ENCODE measurements at places on chromosomes 4 and X.

DNA sequence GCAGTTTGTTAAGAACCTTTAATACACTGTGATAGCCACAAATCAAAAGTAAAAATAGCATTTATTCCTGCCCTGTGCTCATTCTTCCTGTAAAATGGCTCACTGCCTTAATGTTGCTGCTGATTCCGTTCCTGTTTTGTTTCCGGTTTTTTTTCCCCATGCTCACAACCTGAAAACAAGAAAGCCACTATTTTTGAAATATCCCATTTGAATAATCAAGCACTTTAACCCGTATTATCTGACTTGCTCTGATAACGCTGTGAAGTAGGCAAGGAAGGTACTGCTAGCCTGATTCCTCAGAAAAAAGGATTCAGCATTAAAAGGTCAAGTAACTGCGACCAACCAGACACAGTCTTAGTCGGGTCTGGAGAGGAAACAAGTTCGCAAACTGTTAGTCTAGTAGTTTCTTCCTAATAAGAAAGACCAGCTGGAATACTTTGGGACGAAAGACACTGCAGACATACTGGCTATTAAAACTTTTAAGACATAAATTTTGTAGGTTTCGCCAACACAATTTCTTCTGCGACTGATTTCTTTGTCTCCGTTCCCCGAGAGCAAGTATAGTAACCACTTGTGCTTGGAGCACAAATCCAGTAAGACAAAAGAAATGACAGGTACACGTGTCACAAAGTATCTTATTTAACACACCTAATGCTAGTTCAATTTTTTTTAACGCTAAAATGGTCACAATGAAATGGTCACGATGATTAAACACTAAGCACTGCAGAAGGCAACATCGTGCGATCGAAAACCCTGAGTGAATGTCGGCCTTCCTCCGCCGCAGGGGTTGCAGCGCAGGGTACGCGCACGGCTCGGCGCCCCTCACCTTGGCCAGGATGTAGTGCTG lies 802 bp downstream of the COX18 start:
- no peak for DNase-seq

DNA sequence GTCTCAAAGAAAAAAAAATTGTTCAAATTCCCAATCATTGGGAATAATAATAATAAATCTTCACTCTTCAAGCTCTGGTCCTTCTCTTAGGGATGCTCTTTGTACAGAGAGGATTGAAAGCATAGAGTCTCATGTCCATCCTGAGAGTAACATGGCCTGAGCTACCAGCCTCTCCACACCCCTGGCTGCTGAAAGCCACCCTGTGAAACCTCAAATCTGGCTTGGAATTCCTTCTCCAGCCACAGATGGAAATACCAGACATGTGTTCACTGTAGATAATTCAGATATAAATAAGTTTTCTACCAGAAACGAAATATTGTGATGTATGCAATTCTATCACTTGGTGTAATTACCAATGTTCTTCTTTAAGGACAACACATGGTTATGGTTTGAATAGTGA lies 140.6 kb downstream of the ARSF start:
- DNase-seq = no peak

DNA sequence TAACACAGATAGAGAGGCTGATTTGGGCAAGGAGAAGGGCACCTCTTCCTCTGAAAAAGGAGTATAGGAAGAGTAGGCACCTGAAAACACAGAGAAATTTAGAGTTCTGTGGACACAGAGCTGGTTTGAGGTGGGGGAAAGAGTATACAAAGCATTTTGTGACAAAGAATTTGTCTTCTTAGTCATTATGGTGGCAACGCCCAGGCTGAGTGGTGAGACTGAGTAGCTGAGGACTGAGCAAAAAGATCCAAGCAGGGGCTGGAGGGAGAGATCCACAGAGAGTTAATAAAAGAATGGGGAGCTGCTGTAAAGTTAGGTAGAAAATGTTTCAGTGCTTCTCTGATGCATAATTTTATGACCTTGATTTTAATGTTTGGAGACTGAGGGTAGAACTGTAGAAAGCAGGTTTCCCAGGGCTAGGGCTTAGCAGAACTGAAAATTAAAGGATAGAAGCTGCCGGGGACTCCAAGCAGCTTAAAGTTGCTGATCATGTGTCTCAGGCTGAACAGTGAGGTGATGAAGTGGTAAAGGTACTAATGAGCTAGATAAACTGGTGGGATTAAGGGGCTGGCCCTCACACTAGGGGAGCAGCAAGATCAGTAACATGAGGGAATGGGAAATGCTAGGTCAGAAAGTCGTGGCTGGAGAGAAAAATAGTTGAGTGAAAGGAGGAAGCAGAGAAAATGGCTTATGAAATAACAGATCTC lies 118.9 kb downstream of the CEP44 start:
- no peak for DNase-seq

GRCh38 chr4:26355392-26356052 lies 34.7 kb downstream of the RBPJ start:
- DNase-seq = no peak

- no peak for DNase-seq
Measured at GRCh38 chr4:52714597-52715254, 36.5 kb downstream of the ERVMER34-1 start.

- DNase-seq = peak; percentile 40
Measured at GRCh38 chr4:56681158-56681852, at the start of gene HOPX. Gene HOPX (minus strand): TSS chr4:56681296. CDS start chr4:56657816, 23,480 bp downstream.

- no peak for DNase-seq
Measured at GRCh38 chr4:4856071-4857000, 3.1 kb upstream of the MSX1 start.

DNA sequence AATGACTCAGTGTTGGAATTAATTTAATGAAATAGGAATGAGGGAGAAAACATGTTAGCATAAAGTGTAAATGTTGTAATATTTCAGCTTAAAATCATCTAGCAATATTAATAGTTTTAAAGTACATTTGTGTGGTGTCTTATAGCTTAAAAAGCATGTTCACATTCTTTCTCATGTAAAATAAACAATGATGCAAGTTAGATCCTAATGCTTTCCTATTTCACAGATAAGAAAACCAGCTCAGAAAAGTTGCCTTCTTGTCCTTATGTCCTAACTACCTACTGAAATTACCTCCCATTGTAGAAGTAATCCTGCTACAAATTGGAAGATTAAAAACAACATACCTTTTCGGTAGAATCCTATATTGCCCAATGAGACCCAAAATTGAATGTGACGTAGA lies 40.9 kb upstream of the PRDM8 start:
- no peak for DNase-seq

GRCh38 chr4:152591876-152592275 lies 56.0 kb upstream of the FBXW7 start:
- DNase-seq = no peak

- no peak for DNase-seq
Measured at GRCh38 chrX:6015423-6015822, 213.2 kb downstream of the NLGN4X start.

GRCh38 chr4:89411539-89412309 lies 104.1 kb upstream of the GPRIN3 start:
- no peak for DNase-seq

GRCh38 chr4:4836044-4836443 lies 23.4 kb upstream of the MSX1 start:
- DNase-seq = no peak

DNA sequence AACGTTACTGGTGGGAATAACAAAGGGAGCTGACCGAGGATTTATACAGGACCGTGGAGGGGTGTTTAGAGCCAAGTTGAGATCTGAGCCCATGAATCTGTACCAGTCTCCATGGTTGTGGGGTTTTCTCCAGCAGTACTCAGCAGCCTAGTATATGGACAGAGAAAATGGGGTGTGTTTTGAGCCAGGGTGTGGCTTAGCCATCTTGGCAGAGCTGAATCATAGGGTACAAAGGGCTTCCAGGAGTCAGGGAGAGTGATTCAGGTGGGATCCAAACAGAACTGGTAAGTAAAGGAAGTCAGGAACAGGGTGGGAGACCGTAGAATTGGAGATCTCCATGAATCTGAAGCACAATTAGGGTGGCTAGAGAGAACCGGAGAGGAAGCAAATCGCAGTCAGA lies 7.4 kb upstream of the HPRT1 start:
- no peak for DNase-seq

DNA sequence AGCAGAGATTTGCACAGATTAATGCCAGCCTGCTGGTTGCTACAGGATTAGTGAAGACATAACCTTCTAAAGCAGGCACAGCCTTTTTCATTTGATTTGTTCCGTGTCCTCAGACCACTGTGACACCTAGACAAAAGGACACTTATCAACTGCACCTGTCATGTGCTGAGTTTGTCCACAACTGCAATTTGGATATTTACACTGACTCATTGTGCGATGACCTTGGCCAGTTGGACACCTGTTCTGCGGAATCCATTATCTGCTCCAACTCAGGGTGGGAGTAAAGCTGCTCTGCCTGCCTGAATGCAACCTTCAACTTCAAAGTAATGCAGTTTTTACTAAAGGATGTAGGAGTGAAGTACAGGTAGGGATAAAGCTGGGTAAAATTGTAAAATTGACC lies 4.1 kb upstream of the NR0B1 start:
- DNase-seq = no peak

DNA sequence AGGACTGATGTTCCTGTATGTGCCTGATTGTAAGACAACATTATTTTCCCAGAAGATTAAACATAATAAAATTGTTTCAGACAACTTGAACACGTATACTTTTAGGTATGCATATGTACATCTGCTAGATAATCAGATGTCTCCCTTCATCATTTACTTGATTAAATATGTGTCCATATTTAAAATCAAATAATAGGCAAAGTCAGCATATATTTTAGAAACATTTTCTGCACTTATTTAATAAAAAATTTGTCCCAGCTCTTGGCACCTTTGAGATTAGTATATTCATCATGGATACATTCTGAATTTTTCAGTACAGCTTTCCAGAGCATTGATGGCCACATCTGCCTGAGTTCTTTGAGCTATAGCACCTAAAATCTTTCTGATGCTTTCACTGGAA lies 106.0 kb downstream of the ARHGAP10 start:
- DNase-seq = no peak

DNA sequence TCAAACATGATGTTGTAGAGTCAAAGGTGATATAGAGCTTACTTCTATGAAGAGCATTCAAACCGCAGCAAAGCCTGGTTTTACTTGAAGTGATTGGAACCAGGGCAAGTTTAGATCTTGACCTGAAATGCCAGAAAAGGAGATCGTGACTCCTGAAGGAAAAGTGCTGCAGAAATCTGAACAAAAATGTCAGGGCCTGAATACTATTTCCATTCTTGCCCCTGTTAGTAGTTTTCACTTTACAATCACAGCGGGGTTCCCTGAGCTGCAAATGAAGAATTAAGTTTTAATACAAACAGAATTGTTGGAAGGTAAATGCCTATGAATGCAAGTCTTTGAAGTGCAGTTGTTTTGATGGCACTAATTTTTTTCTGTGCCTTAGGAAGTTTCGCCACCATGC lies 4.1 kb downstream of the SLIT2 start:
- no peak for DNase-seq

- DNase-seq = peak; percentile 43
Measured at GRCh38 chr4:169612871-169613859, 782 bp upstream of the NEK1 start.

Data from stimulated activated CD8-positive, alpha-beta memory T cell treated with anti-CD3 and anti-CD28 coated beads, Interleukin-12 subunit alpha, Interleukin-12 subunit beta, amount 100 ng/mL, for 4 hours (primary cell).